Stimulated activated CD8-positive, alpha-beta memory T cell treated with anti-CD3 and anti-CD28 coated beads, Interleukin-4, amount 100 ng/mL, for 1 hour (primary cell): ENCODE measurements at places on chromosomes 2 and 18.

- no peak for DNase-seq
These were observed 143.9 kb upstream of the CREB1 start for GRCh38 chr2:207385903-207386302.

- no peak for DNase-seq
These were observed 118.3 kb upstream of the DSEL start for GRCh38 chr18:67634631-67635338.

GRCh38 chr2:160679686-160680085, 186.1 kb upstream of the RBMS1 start:
- DNase-seq: no peak

- no peak for DNase-seq
These were observed 33.7 kb downstream of the CTDP1 start for GRCh38 chr18:79713341-79713740.

GRCh38 chr18:2180586-2180985, 390.7 kb downstream of the METTL4 start:
- no peak for DNase-seq

DNA sequence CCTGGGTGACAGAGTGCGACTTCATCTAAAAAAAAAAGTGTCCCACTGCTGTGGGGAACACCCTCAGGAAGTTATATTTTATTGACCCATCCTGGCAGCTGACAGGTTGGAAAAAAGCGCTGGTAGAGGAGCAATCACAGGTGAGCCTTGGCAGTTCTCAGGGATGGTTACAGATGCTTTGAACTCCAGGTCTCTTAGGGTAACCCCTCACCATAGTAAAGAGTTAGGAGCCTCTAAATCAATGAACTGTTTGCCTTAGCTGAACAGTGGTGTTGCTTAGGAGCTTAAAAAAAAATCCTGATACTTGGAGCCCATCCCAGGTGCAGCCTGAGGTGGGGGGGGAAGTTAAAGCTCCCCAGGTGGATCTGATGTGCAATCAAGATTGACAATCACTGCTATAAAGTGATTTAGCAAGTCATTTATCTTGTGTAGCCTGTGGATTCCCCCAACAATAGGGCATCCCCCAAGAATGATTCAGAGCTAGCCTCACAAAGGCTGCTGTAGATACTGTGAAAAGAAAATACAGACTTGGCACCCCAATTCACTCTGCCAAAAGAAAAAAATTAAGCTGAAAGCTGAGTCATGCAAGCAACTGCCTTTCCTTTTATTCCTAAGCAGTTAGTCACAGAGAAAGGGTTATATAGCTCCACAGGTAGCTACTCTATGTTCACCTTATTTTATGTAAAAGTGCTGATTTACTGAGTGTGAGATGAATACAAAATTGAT, 14.8 kb downstream of the SLC16A14 start:
- DNase-seq: no peak

- no peak for DNase-seq
These were observed 252.1 kb downstream of the TSN start for GRCh38 chr2:122007577-122007976.

DNA sequence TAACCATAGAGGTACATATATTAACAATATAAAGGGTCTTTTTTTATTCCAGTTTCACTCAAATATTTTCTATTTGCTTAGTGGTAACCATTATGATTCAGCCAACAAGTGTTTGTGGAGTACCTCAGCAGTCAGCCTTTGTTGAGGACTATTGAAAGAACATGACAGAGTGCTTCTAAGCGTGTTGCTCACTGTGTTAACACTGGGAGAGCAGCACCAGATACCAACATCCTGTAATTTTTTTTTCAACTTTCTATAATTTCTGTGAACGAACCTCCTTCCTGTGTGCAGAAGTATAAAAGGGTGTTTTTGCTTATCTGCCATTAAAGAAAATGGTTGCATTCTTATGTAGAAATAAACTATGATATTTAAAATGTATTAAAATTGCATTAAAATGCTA, 239.0 kb downstream of the PHLPP1 start:
- no peak for DNase-seq

- no peak for DNase-seq
These were observed 41.6 kb downstream of the DHRS9 start for GRCh38 chr2:169110916-169111315.

- no peak for DNase-seq
These were observed 290.3 kb upstream of the MMADHC start for GRCh38 chr2:149877913-149878312.

DNA sequence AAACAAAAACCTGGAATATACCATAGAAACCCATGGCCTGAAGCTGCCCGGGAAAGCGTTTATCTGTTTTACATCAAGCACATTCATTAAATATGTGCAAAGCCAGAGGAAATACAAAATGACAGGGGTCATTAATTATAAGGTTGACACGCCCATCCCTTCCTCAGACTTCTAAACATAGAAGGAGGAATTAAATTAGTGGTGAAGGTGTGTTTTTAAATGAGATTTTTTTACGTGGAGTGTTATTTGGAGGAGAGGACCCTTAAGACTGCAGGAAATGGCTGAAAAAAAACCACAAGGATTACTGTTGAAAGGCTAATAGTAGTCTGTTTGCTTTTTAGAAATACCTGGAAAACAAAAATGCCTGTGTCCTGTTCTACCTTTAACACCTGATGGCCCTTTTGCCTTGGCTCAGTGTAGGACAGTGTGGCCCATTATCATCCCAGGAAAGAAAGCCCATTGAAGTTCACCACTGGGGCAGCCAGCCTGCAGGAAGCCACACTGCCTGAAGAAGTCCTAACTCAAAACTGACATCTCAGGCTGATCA, 123.2 kb downstream of the EPHA4 start:
- no peak for DNase-seq

- no peak for DNase-seq
These were observed 207.1 kb upstream of the KYNU start for GRCh38 chr2:142670362-142670761.

GRCh38 chr2:151902829-151903228, 74.6 kb upstream of the ARL5A start:
- DNase-seq: no peak

- no peak for DNase-seq
These were observed 65.8 kb downstream of the ALMS1 start for GRCh38 chr2:73451263-73451972.
